Stimulated activated CD4-positive, alpha-beta T cell treated with anti-CD3 and anti-CD28 coated beads, Interleukin-15, amount 100 ng/mL, for 1 hour (primary cell): ENCODE measurements at places on chromosomes 2 and 18.

DNA sequence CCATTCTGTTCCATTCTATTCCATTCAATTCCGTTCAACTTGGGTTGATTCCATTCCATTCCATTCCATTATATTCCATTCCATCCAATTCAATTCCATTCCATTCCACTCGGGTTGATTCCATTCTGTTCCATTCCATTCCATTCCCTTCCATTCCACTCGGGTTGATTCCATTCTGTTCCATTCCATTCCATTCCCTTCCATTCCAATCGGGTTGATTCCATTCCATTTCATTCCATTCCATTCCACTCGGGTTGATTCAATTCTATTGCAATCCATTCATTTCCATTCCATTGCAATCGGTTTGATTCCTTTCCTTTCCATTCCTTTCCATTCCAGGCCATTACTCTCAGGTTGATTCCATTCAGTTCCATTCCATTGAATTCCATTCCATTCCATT lies 1138.4 kb downstream of the RPIA start:
- DNase-seq: no peak

GRCh38 chr2:25221579-25221978 lies 53.2 kb upstream of the POMC start:
- DNase-seq: no peak

- DNase-seq: no peak
Observed at GRCh38 chr2:150781142-150781541, 293.7 kb upstream of the RND3 start.

- DNase-seq: no peak
Observed at GRCh38 chr2:96903815-96904214, 33.9 kb upstream of the SEMA4C start.

- DNase-seq: no peak
Observed at GRCh38 chr2:12070581-12070980, 324.1 kb downstream of the LPIN1 start.

DNA sequence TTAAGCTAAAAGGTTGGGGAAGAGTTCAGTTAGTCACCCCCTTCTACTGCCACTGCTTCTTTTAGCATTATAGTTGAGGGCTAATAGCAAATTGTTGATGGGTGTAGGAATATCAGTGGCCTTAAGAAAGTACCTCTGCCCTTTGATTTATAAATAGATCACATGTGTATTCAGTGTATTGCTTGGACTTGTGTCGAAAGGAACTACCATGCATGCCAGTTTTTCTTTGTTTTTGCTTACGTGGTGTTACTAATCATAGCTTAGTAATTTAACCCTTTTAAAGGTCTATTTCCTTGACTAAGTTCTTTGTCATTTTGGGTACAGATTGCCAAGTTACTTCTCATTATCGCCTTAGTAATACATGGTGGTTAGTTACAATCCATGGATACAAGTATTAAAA lies 85.6 kb downstream of the MIB1 start:
- DNase-seq: no peak

DNA sequence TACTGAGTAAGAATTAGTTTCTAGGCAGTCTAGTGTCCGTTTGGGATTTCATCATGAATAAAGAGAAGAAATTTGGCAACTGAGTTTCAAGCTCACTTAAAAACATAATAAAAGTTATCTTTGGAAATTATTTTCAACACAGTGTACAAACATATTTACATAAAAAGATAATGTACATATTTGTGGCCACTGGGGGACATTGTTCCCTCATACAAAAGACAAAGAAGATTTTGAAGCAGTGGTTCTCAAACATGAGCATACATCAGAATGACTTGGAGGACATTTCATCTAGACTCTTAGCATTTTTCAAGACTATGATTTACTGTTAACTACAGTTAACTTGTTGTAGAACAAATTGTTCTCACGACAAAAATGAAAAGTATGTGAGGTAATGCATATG lies 15.7 kb upstream of the TTC21B start:
- DNase-seq: no peak

DNA sequence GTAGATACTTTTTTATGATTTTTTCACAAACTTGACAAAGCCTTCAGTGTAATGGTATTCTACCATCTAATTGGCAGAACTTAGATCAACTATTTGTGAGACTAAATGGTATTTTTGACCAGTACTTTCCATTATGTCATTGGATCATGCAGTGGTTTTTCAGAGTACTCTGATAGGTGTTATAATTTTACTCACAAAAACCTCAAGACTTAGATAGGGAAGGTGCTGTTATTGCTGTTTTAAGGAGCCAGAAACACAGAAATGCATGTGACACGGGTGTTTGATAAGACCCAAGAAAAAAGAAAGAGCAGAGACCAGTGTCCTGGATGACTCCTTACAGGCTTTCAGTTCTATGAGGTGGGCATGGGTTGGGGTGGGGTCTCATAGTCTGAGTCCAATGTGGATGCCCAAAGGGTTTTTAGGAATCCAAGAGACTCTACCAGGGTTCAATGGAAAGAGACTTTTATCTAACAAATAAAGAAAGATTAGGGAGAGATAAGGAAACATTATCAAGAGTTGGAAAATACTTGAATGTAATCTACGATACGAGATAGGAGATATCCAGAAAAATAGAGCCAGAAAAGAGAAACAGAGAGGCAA lies 31.3 kb downstream of the SP140 start:
- no peak for DNase-seq

GRCh38 chr2:63755216-63755615 lies 86.5 kb upstream of the UGP2 start:
- DNase-seq: no peak

- DNase-seq: no peak
Observed at GRCh38 chr2:130756053-130756873, 923 bp downstream of the AMER3 start.

GRCh38 chr2:237039301-237040031 lies 46.2 kb upstream of the COPS8 start:
- no peak for DNase-seq

- DNase-seq: no peak
Observed at GRCh38 chr2:207202645-207203044, 36.9 kb upstream of the KLF7 start.

DNA sequence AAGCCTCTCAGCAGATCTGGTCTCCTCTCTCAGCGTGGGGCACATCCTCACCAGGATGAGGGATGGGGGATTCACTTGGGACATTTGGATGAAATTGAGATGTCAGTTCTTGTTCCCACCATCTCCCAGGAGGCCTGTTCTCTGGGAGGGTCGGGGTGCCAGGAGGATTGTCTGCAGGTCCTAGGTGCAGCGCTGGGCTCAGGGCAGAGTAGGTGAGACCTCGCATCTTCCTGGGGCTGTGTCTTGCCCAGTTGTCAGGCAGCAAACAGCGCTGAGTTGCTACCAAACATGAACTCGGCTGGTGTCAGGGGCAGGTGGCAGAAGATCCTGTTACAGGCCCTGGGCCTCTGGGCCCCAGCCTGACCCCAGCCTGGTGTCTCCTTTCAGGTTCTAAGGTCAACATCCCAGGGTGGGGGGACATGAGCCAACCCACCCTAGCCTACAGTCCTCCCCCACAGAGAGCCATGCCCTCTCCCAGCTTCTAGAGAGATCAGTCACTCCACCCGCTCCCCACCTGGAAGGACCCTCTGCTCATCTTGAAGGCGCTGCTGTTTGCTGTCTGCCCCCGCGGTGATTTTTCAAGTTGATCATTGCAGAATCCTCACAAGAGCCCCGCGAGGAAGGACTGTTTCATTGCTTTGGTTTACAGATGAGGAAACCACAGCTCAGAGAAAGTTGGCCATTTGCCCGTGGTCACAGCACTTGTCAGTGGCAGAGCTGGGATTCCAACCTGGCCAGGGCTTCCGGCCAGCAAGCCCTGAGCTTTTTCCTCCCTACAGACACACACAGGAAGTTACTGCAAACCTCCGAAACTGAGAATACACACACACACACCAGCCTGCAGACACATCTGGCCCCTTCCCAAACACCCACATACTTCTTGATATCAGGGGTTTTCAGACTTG lies 83.9 kb downstream of the STPG4 start:
- no peak for DNase-seq

- no peak for DNase-seq
Observed at GRCh38 chr2:231930593-231931281, 4.5 kb upstream of the NPPC start.

DNA sequence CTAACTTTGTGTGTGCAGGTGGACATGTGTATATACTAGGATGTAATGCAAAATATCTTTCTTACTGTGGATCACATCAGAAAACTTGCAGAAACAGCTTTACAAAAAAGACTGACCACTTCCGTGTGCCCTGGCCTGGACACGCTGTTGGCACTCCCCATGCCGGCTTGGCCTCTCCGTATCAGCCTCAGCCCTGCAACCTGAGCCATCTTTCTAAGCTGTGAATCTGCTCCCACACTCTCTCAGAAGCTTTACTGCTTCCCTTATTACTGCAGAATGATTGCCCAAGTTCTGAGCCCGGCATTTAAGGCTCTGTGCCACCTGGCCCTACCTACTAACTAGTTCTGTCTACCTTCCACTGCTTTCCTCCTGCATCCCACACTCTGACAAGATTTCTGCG lies 37.8 kb downstream of the MYO7B start:
- DNase-seq: no peak

- no peak for DNase-seq
Observed at GRCh38 chr2:17788773-17789172, 27.5 kb upstream of the MSGN1 start.

DNA sequence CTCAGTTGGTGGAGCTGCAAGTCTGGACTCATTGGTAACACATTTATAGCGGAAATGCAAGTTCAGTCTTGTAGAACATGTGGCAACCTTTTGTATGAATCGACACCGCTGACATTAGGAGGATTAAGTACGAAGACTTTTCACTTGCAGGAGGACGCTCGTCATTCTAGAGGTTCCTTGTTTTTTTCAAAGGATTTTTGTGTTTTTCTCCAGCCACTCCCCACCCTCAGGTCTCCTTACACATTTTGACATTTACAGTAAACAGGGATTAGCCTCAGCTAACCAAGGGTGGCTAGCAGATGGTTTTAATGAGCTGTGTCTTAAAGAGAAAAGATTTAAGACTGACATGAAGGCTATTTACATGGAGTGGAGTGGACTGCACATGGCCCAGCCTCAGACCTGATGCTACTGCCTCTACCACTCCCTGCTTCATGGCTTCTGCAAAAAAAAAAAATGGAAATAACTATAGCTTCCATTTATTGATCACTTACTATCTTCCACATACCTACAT lies 173.8 kb downstream of the TRIB2 start:
- DNase-seq: no peak
